NCI-H748 treated with DMSO at 0.1 percent for 48 hours (cell line): ENCODE measurements at places on chromosomes 4 and X.

- DNase-seq: no peak
These were observed 677 bp upstream of the CYP4V2 start for GRCh38 chr4:186190581-186191199.

DNA sequence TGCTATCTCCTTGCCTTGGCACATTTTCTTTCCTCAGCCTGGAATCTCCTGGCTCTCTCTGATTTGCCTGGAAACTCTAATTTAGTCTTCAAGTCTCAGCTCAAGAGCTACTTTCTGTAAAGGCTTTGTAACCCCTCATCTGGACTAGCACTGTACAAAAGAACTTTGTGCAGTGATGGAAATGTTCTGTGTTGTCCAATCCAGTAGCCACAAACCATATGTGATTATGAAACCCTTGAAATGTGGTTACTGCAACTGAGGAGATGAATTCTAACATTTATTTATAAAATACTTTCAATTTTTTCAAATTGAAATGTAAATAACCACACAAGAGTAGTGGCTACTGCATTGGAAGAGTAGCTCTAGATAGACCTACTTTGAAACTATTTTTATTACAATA lies 66.6 kb upstream of the HS3ST1 start:
- DNase-seq: no peak

DNA sequence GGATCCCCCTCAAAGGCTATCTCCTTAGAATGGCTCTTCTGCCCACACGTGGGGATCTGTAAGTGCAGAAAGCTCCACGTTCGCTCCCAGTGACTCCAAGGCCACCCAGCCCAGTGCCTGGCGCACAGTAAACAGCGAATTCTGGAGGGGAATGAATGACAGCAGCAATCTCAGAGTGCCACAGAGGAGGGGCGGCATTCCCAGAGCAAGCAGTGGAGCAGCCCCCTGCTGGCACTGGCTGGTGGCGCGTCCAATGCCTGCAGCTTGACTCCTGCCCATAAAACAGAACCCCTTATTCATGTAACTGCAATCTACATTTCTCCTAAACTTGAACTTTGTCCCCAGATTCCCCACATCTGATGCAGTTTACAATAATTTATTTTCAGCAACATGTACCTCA lies 6.9 kb upstream of the HELT start:
- DNase-seq: no peak

GRCh38 chr4:30714408-30715031 lies 5.6 kb upstream of the PCDH7 start:
- DNase-seq: peak; percentile 3

- no peak for DNase-seq
These were observed 292.8 kb downstream of the RAPGEF2 start for GRCh38 chr4:159395693-159396092.

- peak; percentile 65 for DNase-seq
These were observed 125.1 kb upstream of the PSAPL1 start for GRCh38 chr4:7559741-7560395.

- peak; percentile 4 for DNase-seq
These were observed 172.0 kb downstream of the AASDH start for GRCh38 chr4:56215141-56215783.

- no peak for DNase-seq
These were observed 213.4 kb downstream of the SCFD2 start for GRCh38 chr4:53152467-53152866.

DNA sequence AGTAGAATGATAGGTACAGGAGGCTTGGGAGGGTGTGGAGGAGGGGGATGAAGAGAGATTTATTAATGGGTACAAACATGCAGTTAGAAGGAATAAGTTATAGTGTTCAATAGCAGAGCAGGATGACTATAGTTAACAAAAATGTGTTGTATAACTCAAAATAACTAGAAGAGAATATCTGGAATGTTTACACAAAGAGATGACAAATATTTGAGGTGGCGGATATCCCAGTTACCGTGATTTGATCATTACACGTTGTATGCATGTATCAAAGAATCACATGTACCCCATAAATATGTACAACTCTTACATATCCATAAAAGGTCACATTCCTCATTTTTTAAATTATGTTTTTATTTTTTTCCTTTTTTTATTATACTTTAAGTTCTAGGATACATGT lies 456.6 kb downstream of the MAGEB5 start:
- DNase-seq: no peak

GRCh38 chr4:108446556-108446955 lies 173.8 kb upstream of the RPL34 start:
- no peak for DNase-seq

GRCh38 chrX:19017271-19017670 lies 33.4 kb upstream of the PHKA2 start:
- no peak for DNase-seq

GRCh38 chr4:8297141-8297601 lies 27.6 kb downstream of the HTRA3 start:
- DNase-seq: no peak

GRCh38 chr4:59936566-59936965 lies 1263.6 kb upstream of the ADGRL3 start:
- peak; percentile 66 for DNase-seq

DNA sequence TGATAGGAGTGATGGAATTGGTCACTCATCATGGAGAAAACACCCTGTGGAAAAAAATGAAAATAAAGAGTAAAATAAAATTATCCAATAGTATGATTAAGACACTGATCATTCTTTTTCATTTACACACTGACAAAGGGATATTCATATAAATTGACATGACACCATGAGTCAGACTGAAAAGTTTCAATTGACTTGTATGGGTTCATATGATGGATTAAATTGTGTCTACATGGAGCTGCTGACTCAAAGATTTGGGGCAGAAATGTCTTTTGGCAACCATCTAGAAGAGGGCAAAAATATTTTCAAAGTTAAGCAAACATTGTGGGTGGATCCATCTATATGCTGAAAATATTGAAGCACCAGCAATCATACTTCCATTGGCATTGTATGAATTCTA lies 153.4 kb upstream of the PPP3CA start:
- DNase-seq: no peak

DNA sequence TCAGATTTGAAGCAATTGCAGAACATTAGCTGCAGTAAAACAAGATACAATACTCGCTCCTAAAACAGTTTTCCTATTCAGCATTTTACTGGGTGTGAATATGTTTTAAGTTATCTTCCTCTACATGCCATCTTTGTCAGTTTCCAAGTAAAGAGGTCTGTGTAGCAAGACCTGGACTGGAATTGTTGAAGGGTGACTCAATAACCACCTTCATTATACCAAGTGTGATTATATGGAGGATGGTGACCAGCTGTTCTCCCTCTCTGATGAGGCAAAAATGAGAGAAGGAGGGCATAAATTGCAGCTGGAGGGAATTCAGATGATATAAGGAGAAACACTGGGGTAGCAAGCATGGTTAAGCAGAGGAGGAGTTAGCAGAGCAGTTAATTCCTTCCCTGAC lies 922.1 kb upstream of the SLIT2 start:
- DNase-seq: no peak

DNA sequence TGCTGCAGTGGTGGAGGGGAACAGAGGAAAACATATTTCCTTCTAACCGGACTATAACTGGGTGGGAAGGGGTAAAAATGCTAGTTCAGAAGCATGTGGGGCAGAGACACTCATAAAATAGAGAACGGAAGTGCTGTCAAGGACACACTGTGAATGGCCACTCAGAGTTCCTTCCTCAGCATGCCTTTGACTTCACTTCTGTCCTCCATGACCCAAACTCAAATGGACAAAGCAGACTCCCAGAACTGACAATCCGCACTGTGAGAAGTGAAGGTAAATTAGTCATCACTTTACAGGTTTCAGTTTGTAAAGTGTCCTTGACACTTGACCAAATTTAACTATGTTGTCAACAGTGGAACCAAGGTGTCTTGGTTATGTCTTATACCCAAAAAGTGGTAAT lies 30.2 kb upstream of the ELF2 start:
- DNase-seq: no peak

DNA sequence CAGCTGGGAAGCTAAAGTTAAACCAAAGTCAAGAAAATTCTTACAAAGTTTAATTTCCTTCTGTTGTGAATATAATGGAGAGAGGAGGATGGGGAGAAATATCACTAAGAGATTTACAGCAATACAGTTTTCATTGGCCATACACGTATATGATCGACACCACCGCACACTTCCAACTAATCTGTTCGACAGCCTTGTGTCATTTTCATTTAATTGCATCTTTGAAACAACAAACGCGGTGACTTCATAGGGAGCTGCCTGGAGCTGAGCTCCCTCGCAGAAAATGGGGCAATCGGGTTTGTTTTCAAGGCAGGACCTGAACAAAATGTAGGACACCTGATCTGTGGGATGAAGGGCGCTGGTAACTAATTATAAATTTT lies 1.3 kb downstream of the PTPN13 start:
- peak; percentile 42 for DNase-seq

GRCh38 chr4:124918559-124919122 lies 206.1 kb upstream of the ANKRD50 start:
- no peak for DNase-seq

DNA sequence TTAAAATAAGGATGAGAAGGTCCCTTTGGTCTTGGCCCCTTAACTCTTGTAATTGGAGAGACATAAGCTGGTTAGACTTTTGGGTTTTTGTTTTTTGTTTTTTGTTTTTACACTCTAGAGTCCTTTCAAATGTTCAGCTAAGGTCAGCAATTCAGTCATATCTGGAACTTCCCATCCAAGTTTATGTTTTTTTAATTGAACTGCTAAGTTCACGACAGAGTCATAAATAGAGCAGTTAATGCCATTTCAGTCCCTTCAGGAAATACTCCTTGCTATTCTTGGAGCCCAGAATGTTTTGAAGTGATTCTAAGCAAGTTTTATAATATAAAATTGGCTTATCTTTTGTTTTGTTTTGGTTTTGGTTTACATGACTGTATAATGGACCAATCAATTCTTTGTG lies 329.4 kb upstream of the PABPC4L start:
- DNase-seq: no peak

- no peak for DNase-seq
These were observed 45.8 kb downstream of the ANXA10 start for GRCh38 chr4:168138143-168138542.

DNA sequence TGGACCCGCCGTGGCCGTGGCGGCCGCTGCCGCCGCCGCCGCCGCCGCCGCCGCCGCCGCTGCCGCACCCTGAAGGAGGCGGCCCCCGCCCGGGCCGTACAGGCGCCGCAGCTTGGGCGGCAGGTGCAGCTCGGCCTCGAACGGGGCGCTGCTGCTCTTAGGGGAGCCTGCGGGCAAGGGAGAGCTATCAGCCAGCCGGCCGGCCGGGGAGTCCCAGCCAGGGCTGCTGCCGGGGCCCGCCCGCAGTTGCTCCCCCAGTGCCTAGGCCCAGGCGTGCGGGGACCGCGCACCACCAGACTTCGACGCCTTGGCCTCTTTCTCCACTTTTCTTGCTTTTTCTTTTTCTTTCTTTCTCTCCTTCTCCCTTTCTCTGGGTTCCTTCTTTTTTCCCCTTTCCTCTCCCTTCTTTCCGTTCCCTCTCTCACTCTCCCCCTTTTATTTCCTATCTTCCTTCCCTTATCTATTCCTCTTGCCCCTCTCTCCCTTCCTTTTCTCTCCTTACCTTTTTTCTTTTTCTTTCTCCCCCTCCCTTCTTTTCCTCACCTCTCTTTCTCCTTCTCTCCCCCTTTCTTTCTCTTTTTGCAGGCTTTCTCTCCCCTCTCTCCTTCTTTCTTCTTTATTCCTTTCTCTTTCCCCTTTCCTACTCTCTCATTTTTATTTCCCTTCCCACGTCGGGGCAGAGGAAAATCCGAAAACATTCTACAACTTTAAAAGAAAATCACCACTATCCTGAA lies 2.0 kb downstream of the ARX start:
- DNase-seq: no peak

DNA sequence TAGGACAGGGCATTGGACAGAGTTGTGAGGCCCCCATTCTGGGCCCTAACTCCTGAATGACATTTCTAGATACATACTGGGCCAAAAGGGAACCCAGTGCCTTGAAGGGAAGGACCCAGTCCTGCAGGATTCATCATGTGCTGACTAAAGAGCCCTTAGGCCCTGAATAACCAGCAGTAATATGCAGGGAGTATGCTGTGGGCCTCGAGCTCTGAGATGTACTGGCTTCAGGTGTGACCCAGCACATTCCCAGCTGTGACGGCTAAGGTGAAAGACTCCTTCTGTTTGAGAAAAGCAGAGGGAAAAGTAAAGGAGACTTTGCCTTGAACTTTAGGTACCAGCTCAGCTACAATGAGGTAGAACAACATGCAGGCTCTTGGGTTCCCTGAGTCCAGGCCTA lies 138.2 kb upstream of the HUWE1 start:
- no peak for DNase-seq

GRCh38 chr4:40843696-40844095 lies 93.9 kb downstream of the NSUN7 start:
- no peak for DNase-seq

- no peak for DNase-seq
These were observed 168.1 kb downstream of the FRAS1 start for GRCh38 chr4:78225236-78225635.

- DNase-seq: no peak
These were observed 1066.0 kb downstream of the FSTL5 start for GRCh38 chr4:161097821-161098220.

GRCh38 chr4:139454111-139455045 lies at the start of gene RAB33B:
Gene RAB33B (plus strand): TSS chr4:139454121. CDS start chr4:139454196, 75 bp downstream.
- no peak for DNase-seq

GRCh38 chr4:8828869-8829268 lies 42.8 kb downstream of the HMX1 start:
- no peak for DNase-seq

DNA sequence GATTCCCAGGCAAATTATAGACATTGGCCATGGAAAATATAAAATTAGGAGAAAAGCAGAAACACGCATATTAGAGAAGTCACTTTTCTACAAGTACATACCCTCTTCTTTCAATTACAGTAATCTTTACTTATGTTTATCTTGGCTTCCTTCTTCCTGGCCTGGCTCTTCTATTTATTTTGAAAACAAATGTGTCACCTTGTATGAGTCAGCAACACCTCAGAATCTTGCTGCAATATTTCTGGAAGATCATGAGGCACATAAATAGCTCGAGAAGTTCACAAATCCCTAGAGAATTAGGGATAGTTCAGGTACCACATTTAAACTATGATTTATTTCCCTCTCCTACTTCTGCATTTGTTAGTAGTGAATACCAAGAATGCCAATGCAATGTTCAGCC lies 124.6 kb downstream of the ANOS1 start:
- no peak for DNase-seq

GRCh38 chr4:100926039-100926717 lies 408.4 kb upstream of the EMCN start:
- DNase-seq: no peak

GRCh38 chrX:125378770-125379169 lies 59.1 kb downstream of the TEX13C start:
- peak; percentile 64 for DNase-seq

DNA sequence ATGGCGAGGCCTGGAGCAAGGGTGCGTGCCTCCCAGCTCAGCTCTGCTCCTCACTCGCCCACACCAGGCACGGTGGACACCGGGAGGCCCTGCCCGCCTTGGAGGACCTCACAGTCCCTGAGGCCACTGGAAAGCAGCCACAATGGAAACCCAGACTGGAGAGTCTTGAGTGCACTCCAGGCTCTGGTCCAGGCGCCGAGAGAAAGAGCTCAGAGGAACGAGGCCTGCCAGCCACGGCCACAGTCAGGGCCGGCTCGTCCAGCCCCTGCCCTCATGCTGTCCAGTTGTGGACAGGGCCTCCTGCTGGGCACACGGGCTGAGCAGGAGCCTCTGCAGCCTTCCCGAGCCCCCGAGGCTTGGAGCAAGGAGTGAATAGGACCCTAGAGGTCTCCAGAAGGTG lies 53.3 kb upstream of the GRPEL1 start:
- no peak for DNase-seq
